ENCODE measurements at places on chromosomes 4 and X.

- DNase-seq = no peak
- no peaks in the 10 kb centered on the region for H3K27me3 ChIP-seq
- H3K4me1 ChIP-seq = peaks cover 1% of the 10 kb centered on the region
- H3K27ac ChIP-seq = no peak overlapping the region
- H3K36me3 ChIP-seq = no peaks in the 10 kb centered on the region
- H3K4me3 ChIP-seq = no peak overlapping the region
These were observed 41.0 kb downstream of the TXLNG start for GRCh38 chrX:16827225-16827624.

DNA sequence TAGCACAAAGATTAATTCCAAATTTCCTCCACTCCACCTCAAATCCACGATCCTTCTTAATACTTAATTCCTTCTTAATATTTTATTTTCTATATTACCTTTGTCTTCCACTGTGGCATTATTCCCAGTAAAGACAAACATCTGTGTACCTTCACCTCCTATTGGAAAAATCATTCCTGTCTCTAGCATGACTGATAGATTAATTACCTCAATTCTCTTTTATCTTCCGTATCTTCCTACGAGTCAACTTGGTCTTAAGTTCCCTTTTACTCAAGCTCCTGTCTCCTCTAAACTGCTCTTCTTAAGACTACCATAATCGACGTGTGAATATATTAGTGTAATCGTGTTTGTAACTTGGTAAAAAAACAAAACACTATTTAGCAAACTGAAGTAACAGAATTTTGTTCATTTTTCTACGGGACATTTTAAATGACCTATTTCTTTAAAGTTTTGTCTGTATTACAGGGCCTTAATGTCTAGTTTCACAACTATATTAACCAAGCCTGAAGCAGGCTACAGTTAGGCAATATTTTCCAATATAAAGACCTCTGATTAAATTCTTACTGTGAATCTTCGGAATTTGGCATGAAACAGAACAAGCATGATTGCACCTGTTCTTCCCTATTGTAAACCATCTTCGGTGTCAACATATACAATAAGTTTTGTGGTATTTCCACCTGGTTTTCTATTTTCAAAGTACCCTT, 1.1 kb upstream of the USP38 start:
- H3K27ac ChIP-seq = peak overlapping the region; percentile 98
- no peak for DNase-seq
- peaks cover 40% of the 10 kb centered on the region for H3K4me1 ChIP-seq
- peak overlapping the region; percentile 98 for H3K4me3 ChIP-seq
- H3K27me3 ChIP-seq = no peaks in the 10 kb centered on the region

- H3K4me1 ChIP-seq = peaks cover 2% of the 10 kb centered on the region
- no peak for DNase-seq
- peaks cover 4% of the 10 kb centered on the region for H3K36me3 ChIP-seq
- no peak overlapping the region for H3K27ac ChIP-seq
These were observed 32.4 kb upstream of the UGDH start for GRCh38 chr4:39559626-39560025.

GRCh38 chr4:11566444-11567022, 137.8 kb upstream of the HS3ST1 start:
- no peaks in the 10 kb centered on the region for H3K4me1 ChIP-seq
- H3K27ac ChIP-seq = no peak overlapping the region
- no peaks in the 10 kb centered on the region for H3K36me3 ChIP-seq
- H3K27me3 ChIP-seq = no peaks in the 10 kb centered on the region
- H3K4me3 ChIP-seq = no peak overlapping the region
- DNase-seq = no peak

GRCh38 chr4:138910914-138911336, 104.7 kb upstream of the NOCT start:
- no peaks in the 10 kb centered on the region for H3K36me3 ChIP-seq
- peaks cover 16% of the 10 kb centered on the region for H3K27me3 ChIP-seq
- H3K27ac ChIP-seq = peak overlapping the region; percentile 43
- DNase-seq = no peak

DNA sequence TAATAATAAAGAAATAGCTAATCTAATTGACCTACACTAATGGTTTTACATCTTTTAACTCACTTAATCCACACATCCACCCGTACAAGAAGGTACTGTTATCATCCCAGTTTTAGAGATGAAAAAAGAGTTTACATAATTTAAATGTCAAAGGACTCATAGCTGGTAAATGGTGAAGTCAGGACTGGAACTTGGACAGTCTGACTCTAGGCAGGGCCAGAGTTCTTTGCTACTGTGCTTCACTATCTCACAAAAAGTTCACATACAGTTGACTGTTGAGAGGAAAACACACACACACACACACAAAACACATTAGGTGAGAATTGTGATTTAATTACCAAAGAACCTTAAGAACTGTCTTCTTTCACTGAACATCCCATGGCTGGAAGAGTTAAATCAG, 71.2 kb upstream of the PRSS48 start:
- no peak overlapping the region for H3K27ac ChIP-seq
- no peak overlapping the region for H3K4me3 ChIP-seq
- DNase-seq = no peak
- H3K4me1 ChIP-seq = peaks cover 2% of the 10 kb centered on the region

DNA sequence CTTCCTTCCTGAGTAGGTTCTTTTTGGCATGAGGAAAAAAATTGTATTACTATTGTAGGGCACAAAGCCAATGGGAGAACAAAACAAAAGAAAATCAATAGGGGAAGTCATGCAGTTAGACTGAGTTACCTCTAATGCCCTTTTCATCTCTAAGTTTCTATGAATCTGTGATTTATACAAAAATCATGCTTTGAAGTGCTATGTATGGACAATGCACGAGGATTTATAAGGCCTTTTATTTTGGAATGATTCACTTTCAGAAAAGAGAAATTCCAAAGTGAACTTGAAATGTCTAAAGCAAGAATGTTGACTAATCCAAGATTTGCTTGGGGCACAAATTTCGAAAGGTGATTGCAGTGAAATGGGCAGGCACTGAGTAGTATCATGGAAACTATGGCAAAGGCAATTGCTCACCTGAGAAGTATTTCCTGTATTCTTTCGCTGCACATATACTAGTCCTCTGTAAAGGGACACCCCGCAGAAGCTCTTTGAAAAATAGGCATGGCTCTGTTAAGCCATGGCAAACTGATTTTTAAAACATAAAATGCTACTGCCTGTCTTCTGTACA, 52.8 kb downstream of the ADGRG4 start:
- H3K4me1 ChIP-seq = no peaks in the 10 kb centered on the region
- no peak for DNase-seq
- H3K36me3 ChIP-seq = no peaks in the 10 kb centered on the region
